ENCODE measurements at places on chromosomes 7 and 10. TPM values are rescaled to one million over a fixed set of nuclear protein-coding genes. Genes with fewer than 3 reads are reported as not detected.

The CFAP43 gene
- total RNA-seq = 0.21 TPM

The CPA2 gene
- not detected for total RNA-seq

The SSC4D gene
- total RNA-seq = 1.1 TPM

The MOGAT3 gene
- not detected for total RNA-seq

The PON1 gene
- total RNA-seq = 0.28 TPM

The CFAP58 gene
- total RNA-seq = 0.07 TPM

The ARMC3 gene
- 0.65 TPM for total RNA-seq

The ACSM6 gene
- total RNA-seq = not detected

The BTAF1 gene
- 16.4 TPM for total RNA-seq

The DLX5 gene
- not detected for total RNA-seq

The PLXDC2 gene
- total RNA-seq = 0.06 TPM

The FAM241B gene
- 19.0 TPM for total RNA-seq

The DOCK1 gene
- 27.3 TPM for total RNA-seq

The LAMB1 gene
- total RNA-seq = 144 TPM

The RASSF4 gene
- 1.5 TPM for total RNA-seq

The XPNPEP1 gene
- 34.0 TPM for total RNA-seq

The DPCD gene
- 31.8 TPM for total RNA-seq

The SPDYE6 gene
- not detected for total RNA-seq

The ITGB8 gene
- 0.70 TPM for total RNA-seq

The RPEL1 gene
- not detected for total RNA-seq

The GDF10 gene
- 0.11 TPM for total RNA-seq

The TPK1 gene
- 2.5 TPM for total RNA-seq

The ANKRD61 gene
- total RNA-seq = 0.50 TPM

The ERVW-1 gene
- total RNA-seq = not detected

The ZNHIT1 gene
- total RNA-seq = 74.0 TPM

The TRIL gene
- not detected for total RNA-seq

The ASB4 gene
- 0.15 TPM for total RNA-seq

The KIAA1549 gene
- total RNA-seq = 8.1 TPM

The KCP gene
- 0.17 TPM for total RNA-seq

The GATA3 gene
- total RNA-seq = 5.9 TPM

The PLPP4 gene
- total RNA-seq = not detected

The AKR1C8 gene
- 0.49 TPM for total RNA-seq

Data from A549 treated with DMSO at 1 μM for 4 hours (cell line).